Activated CD8-positive, alpha-beta memory T cell treated with anti-CD3 and anti-CD28 coated beads, Interleukin-2, amount 50 U/mL, for 48 hours (primary cell): ENCODE measurements at places on chromosomes 13 and 19.

DNA sequence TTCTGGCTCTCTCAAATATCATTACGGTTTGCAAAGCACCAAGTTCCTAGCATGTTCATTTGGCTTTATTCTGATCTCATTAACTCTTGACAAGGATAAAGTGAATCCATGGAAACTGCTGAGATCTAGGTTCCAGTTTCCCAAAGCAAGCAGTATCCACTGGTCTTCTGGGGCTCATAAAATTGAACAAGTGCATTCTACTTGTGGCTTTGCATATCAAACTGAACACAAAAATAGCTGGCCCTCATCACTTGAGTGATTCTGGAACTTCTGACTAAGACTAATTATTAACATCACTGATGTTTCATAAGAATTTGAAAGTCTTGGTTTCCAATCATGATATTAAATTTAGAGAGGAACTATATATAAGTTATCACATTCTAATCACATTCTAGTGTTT is 6.3 kb upstream of the KCTD12 start:
- DNase-seq: no peak

DNA sequence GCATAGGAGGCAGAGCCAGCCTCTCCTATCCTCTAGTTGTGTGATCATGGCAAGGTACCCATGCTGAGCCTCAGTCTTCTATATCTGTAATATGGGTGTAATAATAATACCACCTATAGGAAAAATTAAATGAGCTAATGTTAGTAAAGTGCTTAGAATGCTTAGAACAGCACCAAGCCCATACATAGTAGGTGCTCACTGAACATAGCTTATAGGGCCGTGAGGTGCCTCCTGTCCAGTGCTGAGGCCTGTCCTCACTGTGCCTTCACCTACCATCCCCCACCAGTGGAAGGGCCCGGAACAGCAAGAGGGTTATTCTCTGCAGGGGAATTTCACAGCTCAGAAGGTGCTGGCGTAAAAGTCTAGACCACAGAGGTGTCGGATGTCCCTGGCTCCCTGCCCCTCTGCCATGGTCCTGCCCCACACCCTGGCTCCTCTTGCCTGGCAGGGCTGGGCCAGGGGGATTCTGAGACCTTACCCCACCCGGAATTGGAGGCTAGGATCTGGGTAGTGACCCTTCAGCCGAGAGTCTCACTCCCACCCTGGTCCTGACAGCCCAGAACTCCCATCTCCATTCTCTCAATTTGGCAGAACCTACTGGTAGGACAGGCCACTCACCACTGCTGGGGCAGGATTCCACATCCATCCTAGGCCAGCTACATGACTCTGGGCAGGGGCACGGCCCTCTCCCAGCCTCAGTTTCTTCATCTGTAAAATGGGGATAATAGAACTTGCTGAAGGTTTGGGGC is 2.2 kb upstream of the SCN1B start:
- DNase-seq: no peak

DNA sequence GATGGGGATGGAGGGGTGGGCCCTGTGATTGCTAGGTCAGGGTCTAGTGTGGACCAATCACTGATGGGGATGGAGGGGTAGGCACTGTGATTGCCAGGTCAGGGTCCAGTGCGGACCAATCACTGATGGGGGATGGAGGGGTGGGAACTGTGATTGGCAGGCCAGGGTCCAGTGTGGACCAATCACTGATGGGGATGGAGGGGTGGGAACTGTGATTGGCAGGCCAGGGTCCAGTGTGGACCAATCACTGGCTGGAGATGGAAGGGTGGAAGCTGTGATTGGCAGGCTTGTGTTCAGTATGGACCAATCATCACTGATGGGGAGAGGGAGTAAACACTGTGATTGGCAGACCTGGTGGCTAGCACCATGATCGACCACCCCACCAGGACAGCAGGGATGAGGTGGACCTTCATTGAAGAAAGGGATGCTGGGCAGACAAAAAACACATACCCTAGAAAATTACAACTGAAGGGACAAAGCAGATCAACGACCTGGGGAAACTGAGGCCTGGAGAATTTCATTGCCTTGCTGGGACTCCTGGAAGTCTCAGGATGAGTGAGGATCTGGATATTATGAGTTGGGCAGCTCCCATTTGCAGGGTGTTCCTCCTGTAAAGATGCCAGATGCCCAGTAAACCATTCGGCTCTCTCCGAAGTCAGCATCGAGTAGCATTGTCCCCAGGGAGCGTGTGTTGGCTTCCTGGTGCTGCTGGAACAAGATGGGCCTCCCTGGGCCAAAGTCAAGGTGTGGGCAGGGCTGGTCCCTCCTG is 15.5 kb downstream of the TMPRSS9 start:
- DNase-seq: no peak

- no peak for DNase-seq
Observed at GRCh38 chr13:56893843-56894242, 246.9 kb upstream of the PRR20A start.

- DNase-seq: no peak
Observed at GRCh38 chr19:51786646-51787494, 8.1 kb upstream of the FPR3 start.

- DNase-seq: no peak
Observed at GRCh38 chr13:37681281-37682032, 82.9 kb upstream of the POSTN start.

DNA sequence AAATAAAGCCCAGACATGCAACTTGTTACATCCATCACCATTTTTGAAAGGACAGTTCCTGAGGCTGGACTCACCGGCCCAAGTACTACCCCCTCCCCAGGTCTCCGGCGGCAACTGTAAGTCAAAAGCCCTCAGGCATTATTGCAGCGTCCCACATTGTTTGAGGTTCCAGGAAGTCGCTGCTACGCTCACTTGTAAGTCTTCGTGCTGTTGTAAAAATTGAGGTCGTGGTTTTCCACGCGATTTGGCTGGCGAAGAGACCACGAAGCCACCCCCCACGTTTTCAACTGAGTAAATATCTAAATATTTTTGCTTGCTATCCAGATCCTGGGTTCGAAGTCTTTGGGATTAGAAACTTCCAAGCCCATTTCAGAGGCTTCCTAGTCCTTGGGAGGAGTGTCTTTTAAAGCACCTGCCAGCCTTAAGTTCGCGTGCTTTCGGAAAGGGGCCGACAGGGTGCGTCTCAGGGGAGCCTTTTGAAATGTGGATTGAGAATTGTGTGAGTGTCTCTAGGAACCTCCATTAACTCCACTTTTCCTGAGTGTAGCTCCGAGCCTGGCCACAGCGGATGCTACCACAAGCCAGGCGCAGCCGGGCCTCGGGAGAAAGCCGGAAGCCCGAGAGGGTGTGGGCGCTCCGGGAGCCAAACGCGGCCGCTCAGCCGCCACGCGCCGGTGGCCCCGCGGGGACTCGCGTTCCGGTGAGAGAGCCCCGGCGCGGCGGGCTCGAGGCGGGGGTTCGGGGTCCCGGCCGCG is 434 bp upstream of the FNDC3A start:
- DNase-seq: peak; percentile 60

GRCh38 chr19:40177286-40178070 is 13.7 kb upstream of the MAP3K10 start:
- no peak for DNase-seq

DNA sequence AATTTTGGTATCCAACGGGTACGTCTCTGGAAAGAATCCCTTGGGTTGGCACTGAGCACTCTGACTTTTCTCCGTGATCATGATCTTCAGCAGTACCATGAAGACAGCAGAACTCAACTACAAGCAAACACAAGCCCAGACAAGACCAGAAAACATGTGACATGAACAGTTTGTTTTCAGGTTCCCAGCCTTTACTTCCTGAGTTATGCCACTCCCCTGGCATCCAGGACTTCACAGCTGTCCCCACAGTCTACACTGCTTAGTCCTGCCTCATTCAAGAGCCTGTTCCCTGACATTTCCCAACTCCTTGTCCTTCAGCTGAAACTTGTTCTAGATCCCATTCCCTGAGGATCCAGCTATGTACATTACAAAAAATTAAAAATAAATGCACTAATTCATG is 4.9 kb upstream of the N4BP2L1 start:
- DNase-seq: no peak
